ENCODE measurements at places on chromosomes 2 and 18.
A peak's percentile ranks its signal among the peaks of the same experiment; 100 is the strongest.

DNA sequence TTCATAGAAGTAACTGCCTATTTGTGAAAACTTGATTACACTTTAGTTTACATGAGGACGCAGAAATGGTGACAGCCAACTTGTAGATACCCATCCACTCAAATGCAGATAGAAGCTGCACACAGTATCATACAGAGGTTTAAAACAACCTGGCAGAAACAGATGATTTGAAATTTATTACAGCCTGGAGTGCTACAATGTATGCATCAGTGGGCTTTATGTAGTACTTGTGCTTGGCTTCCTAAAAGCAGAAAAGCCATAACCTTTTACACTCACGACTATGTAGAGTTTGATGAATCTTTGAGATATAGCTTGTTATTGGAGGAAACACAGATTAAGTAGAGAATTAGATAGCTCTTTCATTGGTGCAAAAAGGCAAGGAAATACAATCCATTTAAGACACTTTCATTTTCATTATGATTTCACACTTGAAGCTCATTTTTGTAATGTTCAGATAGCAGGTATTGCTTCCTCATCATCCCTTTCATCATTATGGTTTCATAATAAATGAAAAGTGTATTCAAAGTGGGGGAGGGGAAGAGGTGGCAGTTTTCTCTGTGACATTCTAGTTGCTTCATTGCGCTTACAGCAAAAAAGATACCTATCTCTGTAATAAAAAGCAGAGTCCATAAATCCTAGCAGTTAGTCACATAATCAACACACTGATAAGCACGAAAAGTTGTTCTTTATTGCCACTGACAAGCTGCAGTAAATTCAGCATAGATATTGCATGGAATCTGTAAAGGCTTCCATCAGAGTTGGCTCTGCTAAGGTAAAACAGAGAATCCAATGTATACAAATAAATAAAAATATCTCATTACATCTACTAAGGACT lies 789.8 kb upstream of the FSHR start:
- DNase-seq: no peak

DNA sequence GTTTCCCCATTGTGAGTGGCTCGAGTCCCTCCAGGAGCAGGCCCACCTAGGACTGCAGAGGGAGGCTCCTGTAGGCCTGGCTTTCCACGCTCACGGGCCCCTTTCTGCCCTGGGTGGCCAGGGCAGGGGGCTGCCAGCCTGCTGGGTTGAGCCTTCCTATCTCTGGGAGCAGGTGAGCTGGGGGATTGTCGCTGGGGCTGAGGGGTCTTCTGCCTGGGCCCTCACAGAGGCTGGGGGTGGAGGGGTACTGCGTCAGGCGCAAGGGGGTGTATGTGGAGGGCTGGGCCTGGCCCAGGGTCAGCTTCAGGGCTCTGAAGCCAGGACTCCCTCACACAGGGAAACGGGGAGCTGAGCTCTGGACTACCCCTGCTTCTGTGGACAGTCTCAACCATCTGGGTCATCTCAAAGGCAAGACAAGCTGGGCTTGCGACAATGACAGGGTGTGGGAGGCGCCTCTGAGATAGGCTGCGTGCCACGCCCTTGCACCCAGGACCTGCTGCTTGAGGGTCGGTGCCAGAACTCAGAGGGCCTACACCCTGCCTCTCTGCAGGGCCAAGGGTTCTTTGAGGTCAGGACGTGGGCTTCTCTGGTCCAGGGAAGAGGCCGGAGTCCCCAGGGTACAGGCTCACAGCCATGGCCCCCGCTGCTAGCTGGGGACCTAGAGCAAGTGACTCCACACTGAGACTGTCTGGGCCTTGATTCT lies 206.1 kb downstream of the TWIST2 start:
- no peak for DNase-seq

GRCh38 chr2:170052151-170052550 lies 125.8 kb upstream of the MYO3B start:
- peak; percentile 15 for DNase-seq

DNA sequence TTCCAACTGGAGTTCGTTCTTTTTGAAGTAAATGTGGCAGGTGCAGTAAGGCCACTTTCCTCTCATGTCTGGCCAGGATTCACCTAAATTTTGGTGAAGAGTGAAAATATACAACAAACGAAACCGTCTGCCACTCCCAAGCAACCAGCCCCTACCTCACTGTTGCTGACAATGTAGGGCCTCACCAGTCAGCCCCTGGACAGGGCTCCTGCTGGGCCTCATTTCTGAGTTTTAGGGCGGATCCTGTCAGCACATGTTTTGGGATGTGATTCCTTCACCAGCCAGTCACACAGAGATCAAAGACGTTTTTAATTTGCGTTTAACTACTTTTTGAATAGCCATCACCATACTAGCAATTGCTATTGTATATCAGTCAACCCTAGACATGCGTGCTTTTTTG lies 185.0 kb downstream of the WDR7 start:
- no peak for DNase-seq

DNA sequence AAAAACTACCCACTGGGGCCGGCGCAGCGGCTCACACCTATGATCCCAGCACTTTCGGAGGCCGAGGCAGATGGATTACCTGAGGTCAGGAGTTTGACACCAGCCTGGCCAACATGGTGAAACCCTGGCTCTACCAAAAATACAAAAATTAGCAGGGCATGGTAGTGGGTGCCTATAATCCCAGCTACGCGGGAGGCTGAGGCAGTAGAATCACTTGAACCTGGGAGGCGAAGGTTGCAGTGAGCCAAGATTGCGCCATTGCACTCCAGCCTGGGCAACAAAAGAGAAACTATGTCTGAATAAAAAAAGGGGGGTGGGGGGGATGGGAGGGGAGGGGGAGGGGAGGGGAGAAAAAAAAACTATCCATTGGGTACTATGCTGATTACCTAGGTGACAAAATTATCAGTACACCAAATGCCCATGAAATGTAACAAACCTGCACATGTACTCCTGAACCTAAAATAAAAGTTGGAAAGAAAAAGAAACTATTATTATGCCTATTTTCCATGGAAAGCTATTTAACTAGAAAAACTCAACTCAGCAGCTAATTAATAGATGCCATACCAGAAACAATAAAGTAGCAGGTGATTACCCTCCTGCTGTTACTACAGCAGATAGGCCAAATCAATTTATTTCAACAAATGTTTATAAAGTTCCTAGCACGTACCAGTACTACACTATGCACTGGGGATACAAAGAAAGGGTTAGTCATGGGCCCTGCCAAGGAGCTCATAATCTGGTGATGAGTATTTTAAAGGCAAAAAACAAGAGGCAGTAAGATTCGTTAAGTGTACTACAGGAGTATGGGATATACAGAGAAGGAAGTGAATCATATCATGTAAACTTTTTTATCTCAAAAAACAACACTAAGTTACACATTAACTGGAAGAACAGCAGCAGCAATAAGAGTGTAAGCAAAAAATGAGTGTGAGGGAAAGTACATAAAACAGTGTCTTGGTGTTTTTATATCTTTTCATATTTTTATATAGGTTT lies 112.8 kb upstream of the SLC39A10 start:
- peak; percentile 91 for DNase-seq

DNA sequence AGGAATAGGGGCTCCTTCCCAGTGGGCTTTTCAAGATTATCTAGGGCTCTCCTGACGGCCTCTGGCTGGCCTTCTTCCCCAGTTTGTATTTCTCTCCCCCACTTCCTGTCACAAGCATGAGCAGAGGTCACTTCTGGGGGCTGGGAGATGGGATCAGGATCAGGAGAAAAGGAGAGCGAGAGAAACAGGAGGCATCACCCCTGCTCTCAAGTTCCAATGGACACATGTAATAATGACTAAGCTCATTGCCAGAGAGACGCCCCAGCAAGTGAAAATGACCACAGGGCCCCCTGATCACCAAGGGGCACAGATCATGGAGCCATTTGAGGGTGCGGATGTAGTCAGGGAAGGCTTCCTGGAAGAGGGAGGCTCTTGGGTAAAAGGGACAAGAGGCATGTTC lies 92.1 kb downstream of the SMAD7 start:
- no peak for DNase-seq

GRCh38 chr2:240502430-240503121 lies 55.2 kb downstream of the ANKMY1 start:
- DNase-seq: no peak

All from iris pigment epithelial cell (primary cell).